ENCODE measurements at places on chromosomes 5 and 9.

DNA sequence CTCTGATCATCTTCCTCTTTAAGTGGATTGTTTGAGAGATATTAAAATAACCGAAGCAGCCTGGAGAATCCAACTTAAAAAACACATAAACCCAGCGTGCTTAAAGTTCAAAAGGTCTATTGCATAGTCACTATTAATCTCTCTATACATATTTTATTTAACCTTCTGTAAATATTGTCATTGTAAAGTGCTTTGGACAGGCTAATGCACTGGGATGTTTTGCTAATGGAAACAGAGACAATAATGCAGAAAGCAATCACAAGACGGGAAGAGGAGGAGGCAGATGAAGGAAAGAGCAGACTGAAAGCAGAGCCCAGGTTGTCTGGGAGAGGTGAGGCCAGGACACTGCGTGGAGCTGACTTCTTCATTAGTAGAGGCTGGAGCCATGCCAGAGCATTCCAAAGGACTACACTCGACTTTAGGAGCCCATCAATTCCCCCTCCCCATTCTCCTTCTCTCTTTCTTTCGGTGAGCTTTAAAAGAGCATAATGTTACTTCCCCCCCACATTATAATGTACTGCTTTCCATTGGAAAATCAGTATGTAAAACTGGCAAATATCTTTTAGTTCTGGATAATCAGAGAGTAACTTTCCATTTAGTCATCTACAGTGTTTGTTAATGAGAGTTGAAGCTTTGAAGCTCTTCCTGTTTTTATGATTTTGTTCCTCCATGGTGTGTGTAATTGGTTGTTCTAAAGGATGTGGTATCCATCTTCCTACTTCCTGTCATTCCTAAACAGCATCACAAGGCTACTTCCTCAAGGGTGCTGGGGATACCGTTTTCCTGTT, 307.3 kb upstream of the MPDZ start:
- no peak for DNase-seq

- no peak for DNase-seq
Measured at GRCh38 chr5:30809933-30810332, 383.6 kb upstream of the CDH6 start.

- no peak for DNase-seq
Measured at GRCh38 chr5:36644727-36645126, 38.3 kb downstream of the SLC1A3 start.

DNA sequence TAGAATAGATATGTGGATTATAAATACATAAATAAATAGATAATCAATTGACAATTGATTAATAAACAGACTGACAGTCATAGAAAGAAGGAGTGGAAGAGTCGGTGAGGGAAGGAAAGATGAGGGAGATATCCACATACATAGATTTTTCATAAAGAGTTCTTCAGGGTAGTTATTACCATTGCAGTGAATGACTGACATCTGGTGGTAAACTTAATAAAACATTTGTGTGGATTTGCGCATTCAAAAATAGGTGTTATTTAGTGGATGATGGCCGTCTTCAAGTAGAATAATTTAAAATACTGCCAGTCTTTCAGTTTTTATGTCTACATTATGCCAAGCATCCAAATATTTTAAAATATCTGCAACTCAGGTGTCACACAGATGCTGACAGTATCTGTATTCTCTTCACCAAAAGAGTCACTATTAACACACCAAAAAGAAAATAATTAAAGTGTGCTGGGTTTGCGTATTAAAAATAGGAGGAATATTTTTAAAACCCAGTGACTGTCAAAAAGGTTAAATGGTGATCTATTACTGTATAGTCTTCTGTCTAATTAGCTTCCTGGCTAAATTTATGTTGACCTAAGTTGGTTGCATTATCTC, 78.8 kb downstream of the GIN1 start:
- no peak for DNase-seq

- DNase-seq = no peak
Measured at GRCh38 chr9:72043576-72043975, 16.8 kb downstream of the C9orf57 start.

- no peak for DNase-seq
Measured at GRCh38 chr9:136014147-136014923, 53.2 kb upstream of the UBAC1 start.

- DNase-seq = no peak
Measured at GRCh38 chr5:147426640-147427327, 83.1 kb downstream of the DPYSL3 start.

- peak; percentile 2 for DNase-seq
Measured at GRCh38 chr9:101028346-101029314, at the start of gene PLPPR1. Gene PLPPR1 (plus strand): TSS chr9:101028727.

DNA sequence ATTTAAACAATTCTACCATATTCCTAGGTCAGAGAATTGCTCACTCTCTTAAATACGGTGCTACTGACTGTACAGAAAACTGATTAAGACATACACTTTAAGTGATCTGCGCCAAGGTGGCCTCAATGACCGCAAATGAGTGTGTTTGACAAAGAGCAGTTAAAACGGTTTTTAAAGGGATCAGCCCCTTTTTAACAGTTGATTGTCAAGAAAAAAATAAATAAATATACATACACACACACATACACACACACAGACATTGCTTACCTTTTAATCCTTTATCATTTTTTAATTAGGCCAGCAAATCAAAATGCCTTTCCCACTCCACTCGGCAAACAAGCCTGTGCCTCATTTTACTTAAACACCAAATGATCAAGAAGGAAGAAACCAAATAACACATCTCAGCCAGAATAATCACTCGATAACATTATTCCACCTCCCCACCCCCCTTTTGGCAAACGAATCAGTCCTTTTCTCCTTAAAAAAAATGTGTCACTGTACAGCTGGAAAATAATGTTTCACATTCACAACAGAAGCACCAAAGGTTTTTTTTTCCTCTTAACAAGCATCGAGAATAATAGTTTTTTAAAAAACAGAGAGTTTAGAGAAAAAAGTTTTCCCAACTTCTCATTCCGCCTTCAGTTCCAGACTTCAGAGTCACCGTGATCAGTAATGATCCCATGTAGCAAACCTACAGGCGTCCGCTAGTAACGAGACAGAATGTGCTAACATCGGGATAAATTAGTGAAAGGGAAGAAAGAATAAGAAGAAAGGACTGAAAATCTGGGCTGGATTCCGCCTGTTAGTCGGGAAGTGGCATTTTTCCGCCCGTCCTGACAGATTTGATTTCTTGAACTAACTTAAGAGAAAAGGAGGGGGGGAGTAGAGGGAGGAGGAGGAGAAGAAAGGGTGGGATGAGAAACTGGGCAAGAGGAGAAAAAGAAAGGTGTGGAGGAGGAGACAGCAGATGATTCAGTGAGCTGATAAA, at the start of gene ZNF608:
Gene ZNF608, minus strand, starts transcription at position 712 of the 988 bp plus-strand sequence. CDS start 1,650 bp downstream, outside the sequence.
- DNase-seq = no peak

GRCh38 chr9:2816476-2817141, 27.3 kb downstream of the PUM3 start:
- no peak for DNase-seq

DNA sequence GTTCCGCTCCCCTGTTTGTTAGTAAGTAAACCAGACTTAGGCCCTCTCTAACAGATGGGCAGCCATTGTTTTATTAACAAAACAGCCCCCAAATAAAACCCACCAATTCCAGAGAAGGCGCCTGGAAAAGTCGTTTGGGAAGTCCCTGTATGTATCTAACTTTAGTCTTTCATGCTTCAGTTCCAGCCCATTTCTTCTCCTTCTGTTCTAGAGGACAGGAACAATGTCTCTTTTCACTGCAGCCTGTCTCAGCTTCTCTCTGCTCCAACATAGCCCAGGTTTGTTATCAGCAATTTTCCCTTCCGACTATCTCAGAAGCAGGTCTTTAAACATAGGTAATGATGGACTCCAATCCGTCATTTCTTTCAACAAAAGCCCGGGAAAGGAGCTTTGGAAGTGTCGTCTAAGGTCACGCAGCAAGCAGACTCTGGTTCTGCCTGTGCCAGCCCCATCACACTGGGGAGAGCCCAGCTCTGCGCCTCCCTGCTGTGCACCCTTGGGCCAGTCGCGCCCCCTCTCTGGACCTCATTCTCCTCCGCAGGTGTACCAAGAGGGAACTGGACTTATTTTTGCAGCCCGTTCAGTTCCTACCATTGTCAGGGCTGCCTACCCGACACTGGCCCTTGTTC, 9.6 kb upstream of the AKNA start:
- no peak for DNase-seq

GRCh38 chr9:120877276-120878034, 467 bp upstream of the PHF19 start:
- peak; percentile 86 for DNase-seq

- no peak for DNase-seq
Measured at GRCh38 chr9:2321523-2322148, 300.0 kb upstream of the VLDLR start.

DNA sequence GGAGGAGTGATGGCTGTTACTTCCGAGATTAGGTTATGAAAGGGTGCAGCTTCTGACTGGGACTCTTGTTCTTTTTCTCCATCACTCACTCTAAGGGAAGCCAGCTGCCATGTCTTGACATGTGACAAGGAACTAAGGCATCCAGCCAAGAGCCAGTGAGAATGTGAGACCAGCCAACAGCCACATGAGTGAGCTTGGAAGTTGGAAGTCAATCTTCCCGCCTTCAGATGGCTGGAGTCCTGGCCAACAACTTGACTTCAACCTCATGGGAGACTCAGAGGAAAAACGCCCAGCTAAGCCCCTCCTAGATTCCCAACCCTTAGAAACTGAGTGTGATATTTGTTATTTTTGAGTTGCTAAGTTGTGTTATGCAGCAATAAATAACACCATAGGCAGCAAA, 201.1 kb downstream of the SNX18 start:
- no peak for DNase-seq

- DNase-seq = no peak
Measured at GRCh38 chr5:61674378-61674777, 342.3 kb downstream of the ZSWIM6 start.

DNA sequence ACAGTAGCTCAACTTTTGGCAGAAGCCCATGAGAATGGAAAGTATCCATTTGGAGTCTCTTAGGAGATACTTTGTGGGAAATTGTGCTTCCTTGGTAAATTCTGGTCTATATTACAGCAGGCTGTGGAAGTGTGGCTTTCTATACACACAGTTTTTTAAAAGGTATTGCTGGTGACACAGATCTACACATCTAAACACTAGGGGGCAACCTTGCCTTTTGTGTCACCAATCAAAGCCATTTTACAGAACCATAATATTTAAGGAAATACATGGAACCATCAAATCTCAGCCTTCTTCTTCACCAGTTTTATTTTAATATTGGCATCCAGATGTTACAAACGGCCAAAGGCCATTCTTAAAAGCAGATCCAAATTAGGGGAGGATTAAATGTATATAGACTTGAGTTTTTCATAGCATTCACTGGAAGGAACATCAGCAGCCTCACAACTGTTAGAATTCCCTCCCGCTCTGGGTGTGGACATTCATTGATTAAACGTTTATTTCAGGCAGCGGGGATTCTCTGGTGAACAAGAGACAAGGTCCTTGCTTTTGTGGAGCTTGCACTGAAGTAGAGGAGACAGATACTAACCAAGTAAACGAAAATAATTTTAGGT, 132.4 kb upstream of the EPB41L4A start:
- DNase-seq = peak; percentile 35

DNA sequence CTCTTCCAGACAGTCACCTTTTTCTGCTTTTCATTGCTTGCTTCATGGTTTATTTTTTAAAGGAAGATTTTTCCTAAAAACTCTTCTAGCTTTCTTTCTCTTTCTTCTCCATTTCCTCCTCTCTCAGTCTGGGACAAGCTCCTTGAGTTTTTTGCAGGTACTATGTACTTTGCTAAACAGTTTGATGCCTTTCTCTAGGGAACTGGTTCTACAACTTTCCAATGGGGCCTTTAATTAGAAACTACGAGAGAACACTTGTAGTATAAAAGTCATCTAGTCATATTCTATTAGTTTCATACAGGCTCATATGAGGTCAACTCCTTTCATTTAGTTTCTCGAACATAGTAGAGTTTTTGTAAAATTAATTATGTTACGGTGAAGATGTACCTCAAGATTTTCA, 189.6 kb downstream of the DOCK8 start:
- DNase-seq = no peak

- no peak for DNase-seq
Measured at GRCh38 chr5:138659561-138659960, 84.4 kb upstream of the HSPA9 start.

DNA sequence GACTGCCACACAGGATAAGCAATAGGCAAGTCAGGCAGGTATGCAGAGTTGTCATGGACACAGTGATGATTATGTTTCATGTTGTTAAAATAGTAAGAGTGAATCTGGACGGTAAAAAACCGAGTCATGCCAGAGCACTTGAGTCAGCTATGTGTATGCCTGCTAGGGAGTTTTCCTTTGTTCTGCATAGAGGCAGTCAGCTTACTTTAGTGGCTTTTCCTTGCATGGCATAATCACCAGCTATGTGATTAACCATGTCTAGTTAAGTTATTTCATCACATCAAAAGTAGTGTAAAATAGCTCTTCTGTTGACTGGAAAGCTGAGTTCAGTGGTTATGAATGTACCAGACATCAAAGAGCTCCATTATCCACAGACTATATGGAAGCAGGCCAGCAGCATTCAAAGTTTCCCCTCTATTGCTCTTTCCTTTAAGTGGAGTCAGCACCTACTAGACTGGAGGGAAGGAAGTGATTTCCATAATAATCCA, 989.8 kb downstream of the TLE1 start:
- DNase-seq = no peak

DNA sequence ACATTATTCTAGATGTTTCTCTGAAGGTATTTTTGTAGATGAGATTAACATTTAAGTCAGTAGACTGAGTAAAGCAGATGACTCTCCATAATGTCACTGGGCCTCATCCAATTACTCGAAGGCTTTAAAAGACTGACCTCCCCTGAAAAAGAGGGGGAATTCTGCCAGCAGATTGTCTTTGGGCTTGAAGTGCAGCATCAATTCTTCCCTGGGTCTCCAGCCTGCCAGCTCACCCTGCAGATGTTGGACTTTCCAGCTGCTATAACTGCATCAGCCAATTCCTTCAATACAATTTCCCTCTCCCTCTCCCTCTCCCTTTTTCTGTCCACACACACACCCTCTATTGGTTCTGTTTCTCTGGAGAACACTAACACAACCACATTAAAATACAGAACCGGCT, 472.8 kb downstream of the SPOCK1 start:
- DNase-seq = no peak

- no peak for DNase-seq
Measured at GRCh38 chr9:72911816-72912215, 41.0 kb downstream of the ALDH1A1 start.

- DNase-seq = no peak
Measured at GRCh38 chr5:38267372-38267771, 9.0 kb downstream of the EGFLAM start.

DNA sequence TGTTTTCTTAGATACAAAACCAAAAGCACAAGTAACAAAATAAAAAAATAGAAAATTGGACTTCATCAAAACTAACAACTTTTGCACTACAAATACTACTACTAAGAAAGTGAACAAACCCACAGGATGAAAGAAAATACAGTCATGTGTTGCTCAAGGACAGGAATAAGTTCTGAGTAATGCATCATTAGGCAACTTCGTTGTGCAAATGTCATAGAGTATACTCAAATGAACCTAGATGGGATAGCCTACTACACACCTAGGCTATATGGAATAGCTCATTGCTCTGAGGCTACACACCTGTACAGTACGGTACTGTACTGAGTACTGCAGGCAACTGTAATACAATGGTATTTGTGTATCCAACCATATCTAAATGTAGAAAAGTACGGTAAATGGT, 88.3 kb downstream of the RAPGEF1 start:
- DNase-seq = no peak

GRCh38 chr5:108735790-108736189, 11.9 kb upstream of the FER start:
- DNase-seq = no peak
